Lower leg skin (tissue), 4 donors: ENCODE measurements at places on chromosomes 16 and 17.

GRCh38 chr16:23206986-23207385 lies 24.4 kb downstream of the SCNN1G start:
- DNase-seq: no peak

GRCh38 chr17:69271023-69271422 lies 42.4 kb upstream of the ABCA10 start:
- no peak for DNase-seq

DNA sequence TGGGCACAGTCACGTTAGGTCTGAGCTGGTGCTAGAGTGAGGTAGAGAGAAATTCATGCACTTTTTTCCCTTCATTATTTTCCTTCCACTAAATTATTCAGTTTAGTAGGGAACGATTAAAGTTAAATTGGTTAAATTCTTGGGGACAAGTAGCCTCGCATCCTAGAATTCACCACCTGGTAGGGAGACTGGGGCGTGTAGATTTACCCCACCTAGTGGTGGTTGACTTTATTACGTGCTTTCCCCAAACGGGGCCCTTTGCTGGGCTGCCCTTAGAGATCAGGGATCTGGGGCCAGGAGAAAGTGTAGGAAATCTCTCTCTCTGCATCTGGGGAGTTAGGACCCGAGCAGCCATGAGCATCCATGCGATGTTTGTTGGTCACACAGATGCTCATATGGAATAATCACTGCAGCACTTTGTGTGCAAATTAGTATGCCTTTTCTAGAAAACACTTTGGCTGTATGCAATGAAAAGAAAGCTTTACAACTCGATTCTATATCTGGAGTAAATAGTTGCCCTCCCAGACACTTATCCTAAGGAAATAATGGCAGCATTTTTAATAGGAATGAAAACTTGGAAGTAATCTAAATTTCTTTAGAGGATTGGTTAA lies 107.0 kb downstream of the PLCG2 start:
- no peak for DNase-seq

DNA sequence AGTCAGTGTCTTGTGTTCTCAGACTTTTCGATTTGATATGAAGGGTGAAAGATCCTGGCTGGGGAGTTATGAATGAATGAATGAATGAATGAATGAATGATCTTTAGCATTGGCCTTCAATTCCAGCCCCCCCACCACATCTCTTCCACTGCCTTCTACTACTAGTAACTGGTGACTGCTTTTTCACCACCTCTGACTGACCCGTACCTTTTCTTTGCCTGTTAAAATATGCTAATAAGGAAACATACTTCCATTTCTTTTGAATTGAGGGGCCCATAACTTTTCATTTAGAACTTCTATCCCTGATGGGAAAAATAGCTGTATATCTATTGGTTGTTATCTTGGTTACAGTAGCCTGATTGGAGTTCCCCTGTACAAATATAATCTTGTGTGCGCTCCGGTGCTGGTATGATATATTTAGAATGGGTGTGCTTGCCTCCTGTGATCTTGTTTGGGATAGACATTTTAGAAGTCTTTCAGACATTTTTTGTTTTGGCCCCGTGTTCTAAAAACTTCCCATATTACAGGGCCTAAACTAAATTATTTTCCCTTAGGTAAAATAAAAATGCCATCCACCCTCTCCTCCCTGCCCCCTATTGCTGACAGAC lies 3.4 kb downstream of the LYRM1 start:
- no peak for DNase-seq

GRCh38 chr16:52066962-52067361 lies 480.0 kb downstream of the TOX3 start:
- DNase-seq: no peak

GRCh38 chr17:40026816-40027613 lies 11.8 kb downstream of the CSF3 start:
- DNase-seq: peak; percentile 96

GRCh38 chr17:65544672-65545071 lies 16.8 kb downstream of the AXIN2 start:
- no peak for DNase-seq

GRCh38 chr16:9518051-9518450 lies 426.6 kb downstream of the HAPSTR1 start:
- DNase-seq: no peak

DNA sequence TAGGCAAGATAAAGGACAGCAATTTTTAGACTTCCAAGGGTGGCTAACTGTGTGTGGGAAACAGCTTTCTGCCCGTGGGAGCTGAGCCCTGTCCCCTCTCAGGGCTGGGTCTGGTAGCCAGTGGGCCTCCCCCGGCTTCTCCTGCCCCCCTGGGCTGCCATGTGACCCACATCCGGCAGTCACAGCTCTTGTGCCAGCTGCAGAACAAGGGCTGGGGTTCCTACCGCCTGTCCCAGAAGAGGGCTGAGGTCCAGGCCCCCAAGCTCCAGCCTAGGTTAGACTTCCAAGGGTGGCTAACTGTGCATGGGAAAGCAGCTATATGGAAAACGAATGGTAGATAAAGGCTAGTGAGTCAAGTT lies 6.1 kb downstream of the GAST start:
- DNase-seq: no peak

DNA sequence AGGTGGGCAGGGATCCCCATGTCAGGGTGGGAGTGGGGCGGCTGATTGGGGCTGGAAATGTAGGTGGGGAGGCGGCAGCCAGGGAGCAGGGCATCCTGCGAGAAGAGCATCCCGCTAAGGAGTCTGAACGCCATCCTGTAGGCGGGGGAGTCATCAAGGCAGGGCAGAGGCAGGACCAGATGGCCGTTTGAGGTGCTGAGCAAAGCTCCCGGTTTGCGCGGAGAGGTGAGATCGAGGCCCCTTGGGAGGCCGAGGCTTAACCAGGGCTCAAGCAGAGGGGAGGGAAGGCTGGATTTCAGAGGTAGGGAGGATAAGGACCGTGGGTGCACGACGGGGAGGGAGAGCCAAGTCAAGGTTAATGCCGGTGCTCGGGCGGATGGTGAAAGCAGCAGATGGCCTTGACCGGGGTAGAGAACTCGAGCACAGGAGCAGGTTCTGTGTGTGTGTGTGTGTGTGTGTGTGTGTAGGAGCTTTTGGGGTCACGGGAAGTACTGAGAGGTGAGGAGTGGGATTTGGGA lies 472 bp upstream of the NME2 start:
- DNase-seq: no peak

GRCh38 chr16:35364263-35364662 lies 1904.9 kb downstream of the TP53TG3F start:
- no peak for DNase-seq

DNA sequence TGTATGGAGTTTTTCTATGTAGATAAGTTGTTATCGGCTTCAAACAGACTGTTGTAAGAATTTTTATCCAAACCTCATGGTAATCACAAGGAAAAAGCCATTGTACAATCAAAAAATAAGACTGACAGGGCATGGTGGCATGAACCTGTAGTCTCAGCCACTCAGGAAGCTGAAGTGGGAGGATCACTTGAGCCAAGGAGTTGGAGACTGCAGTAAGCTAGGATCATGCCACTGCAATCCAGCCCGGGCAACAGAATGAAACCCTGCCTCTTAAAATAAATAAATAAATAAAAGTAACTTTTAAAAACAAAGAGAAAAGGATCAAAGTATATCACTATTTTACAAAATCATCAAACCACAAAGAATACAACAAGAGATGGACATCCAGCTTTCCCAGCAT lies 14.4 kb downstream of the OR1A1 start:
- no peak for DNase-seq

DNA sequence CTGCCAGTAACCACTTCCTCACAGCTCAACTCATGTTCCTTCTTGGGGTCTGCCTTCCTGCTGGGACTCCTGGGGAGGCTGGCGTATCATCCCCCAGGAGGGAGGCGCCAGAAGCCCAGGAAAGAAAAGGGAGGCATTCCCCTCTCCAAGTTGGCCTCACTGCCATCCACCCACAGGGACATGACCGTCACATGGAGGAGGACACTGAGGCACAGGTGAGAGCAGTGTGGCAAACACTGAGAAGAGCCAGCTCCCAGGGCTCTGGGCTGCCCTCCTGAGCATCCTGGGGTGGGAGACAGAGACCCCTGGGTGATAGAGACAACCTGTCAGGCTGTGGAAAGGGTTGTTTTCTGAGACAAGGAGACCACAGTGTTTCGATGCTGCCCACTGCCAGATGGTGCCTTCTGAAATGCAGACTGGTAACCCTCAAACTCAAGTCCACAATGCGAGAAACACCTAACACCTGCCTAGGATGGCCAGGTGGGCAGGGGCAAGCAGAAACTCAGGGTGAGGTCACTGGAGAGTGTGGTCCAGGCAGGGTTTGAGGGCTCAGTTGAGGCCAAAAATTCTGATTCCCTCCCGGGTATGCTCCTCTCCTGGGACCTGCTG lies 1722.1 kb downstream of the TP53TG3F start:
- DNase-seq: peak; percentile 49

- DNase-seq: no peak
Measured at GRCh38 chr17:64097196-64097936, 32.6 kb downstream of the ERN1 start.

DNA sequence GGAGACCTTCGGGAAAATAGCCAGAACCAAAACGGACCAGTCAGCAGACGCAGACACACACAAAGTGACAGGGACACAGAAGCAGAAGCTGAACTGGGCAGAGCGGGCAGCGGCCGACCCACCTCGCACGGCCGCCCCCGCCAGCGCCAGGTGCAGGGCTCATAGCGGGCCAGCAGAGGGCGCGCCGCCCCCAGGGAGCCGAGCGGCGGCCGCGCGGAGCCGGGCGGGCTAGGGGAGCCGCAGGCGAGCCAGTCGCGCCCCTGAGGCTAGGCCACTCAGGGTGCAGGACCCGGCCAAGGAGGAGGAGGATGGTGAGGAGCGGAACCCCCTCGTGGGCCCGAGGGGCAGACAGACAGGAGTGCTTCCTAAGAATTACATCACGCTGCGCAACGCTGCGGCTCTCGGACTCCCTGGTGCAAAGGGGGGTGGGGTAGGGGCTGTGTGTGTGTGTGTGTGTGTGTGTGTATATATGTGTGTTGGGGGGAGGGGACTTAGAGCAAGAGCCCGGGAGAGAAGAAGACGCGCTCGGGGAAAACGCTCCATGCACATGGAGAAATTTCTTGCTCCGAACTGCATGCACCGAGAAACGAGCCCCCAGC lies 913 bp upstream of the NOG start:
- DNase-seq: no peak

GRCh38 chr16:66485376-66485775 lies 58.3 kb downstream of the BEAN1 start:
- no peak for DNase-seq

- DNase-seq: no peak
Measured at GRCh38 chr16:80923356-80923755, 83.3 kb downstream of the CMC2 start.

- no peak for DNase-seq
Measured at GRCh38 chr16:2591476-2592240, 53.8 kb downstream of the PDPK1 start.

DNA sequence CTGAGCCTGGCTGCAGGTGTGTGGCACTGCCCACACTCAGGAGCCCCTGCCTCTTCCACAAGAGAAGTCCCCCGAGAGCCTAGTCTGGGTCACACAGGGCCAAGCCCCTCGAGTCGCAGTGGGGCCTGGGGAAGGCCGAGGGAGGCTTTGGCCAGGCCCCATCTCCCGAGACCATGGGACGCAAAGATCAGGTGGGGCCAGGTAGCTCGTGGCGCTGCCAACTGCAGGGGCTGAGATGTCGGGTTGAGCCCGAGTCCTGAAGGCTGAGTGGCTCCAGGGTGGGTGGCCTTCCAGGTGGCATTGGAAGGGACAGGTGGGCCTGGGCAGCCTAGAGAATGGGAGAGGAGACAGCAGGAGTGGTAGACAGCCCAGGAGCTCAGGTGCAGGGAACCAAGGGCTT lies 6.3 kb downstream of the TRAF7 start:
- no peak for DNase-seq

- DNase-seq: no peak
Measured at GRCh38 chr17:74827800-74828199, 31.9 kb downstream of the GRIN2C start.

- peak; percentile 74 for DNase-seq
Measured at GRCh38 chr16:55264949-55265348, 59.1 kb upstream of the IRX6 start.

DNA sequence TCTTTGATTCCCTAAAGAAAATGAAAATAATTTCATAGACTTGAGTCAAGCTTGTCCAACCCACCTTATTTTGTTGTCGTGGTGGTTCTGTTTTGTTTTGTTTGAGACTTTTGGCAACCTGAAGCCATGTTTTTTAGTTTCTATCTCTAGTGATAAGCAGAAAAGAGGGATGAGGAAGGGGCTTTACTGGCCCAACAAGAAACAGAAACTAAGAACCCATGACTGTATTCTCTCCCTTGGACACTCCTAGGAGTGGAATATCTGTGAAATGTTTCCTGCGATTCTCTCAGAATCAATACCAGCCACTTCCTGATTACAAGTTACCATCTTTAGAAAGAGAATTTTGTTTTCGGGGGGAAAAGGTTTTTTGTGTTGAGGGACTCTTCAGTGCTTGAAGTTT lies 207.5 kb downstream of the PRKCA start:
- DNase-seq: no peak

GRCh38 chr17:19703106-19703827 lies 13.1 kb downstream of the SLC47A2 start:
- no peak for DNase-seq

DNA sequence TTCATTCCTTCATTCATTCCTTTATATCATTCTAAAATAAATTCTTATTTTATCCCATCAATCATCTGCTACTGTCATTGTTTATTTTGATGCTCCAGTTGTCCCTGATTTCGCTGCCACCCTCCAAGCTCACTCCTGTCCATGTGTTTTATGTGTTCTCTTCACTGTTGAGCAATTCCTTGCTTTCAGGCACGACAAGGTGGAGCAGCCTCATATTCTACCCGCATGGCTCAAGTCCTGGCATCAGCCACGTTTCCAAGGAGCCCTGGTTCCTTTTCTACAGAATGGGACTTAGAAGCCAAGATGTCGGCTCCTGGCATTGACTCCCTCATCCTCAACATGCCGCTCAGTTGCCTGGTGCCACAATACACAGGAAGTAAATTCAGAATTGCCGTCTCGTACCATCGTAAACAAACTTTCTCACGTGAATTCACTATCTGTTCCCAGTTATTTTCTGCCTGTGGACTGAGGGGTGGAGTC lies 139.0 kb downstream of the RPTOR start:
- no peak for DNase-seq

DNA sequence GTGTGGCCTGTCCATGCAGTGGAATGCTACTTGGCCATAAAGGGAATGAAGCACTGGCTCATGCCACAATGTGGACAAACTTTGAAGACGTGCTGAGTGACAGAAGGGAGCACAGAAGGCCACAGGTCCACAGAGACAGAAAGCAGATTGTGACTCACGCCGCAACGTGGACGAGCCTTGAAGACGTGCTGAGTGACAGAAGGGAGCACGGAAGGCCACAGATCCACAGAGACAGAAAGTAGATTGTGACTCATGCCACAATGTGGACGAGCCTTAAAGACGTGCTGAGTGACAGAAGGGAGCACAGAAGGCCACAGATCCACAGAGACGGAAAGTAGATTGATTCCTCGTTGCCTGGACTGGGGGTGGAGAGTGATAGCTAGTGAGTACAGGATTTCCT lies 19.2 kb downstream of the ZC3H18 start:
- no peak for DNase-seq

DNA sequence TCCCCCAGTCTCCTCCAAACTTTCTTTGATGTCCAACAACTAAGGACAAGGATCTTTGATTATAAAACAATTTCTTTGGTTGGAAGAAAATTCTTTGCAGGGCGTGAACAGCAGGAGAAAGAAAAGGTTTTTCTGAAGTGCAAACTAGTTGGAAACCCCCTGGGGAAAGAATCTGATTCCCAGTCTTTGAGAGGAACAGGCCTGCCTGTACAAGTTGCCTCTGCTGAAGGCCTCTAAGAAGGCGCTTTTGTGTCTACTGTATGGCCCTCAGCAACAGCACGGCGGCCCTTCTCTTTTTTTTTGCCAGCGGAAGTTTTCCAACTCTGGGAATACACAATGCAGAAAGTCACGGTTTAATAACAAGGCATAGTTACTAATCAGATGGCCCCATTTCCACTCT lies 14.0 kb downstream of the RNF43 start:
- DNase-seq: no peak
